ENCODE measurements at places on chromosomes 4 and X.

DNA sequence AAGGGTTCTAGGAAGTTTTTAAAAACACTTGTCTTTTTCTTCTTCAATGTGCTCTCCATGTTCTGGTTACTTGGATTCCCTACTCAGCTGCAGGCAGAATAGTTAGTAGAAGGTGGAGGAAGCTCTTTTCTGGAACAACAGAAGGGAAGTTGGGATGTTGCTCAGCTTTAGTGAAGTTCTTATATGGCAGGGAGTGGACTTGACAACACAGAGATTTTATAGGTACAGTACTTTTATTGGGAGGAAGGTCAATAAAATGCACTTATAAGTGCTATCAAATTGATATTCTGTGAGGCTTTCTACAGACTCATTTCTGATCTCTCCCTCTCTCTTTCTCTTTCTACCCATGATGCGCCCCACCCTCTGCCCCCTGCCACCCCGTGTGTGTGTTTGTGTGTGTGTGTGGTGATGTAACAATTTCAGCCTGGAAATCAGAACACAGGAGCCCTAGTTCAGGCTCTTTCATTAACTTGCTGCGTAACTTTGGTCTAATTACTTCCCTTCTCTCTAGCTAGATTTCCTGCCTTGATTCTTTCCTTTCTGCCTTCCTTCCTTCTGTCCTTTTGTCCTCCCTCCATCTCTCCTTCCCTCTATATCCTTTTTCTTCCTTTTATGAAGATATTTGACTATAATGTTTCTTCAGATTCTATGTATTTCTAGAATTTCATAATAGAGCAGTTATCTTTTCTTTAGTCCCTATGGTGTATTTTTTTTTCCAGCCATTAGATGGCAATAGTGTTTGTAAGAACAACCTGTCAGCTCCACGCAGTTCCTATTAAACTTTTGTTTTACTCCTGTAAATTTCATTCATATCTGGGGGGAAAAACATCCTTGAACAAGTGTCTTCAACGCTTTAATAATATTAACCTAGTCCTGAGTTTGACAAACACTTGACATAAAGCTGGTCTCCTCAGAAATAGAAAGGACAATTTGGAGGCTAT is 37.1 kb downstream of the HEPH start:
- DNase-seq, result no peak

- no peak for DNase-seq
Measured at GRCh38 chrX:30904632-30905031, 15.6 kb upstream of the TAB3 start.

GRCh38 chr4:7395645-7396044 is 39.1 kb downstream of the PSAPL1 start:
- no peak for DNase-seq

- no peak for DNase-seq
Measured at GRCh38 chrX:39477762-39478120, 620.0 kb downstream of the BCOR start.

GRCh38 chr4:74490736-74491135 is 45.8 kb downstream of the AREG start:
- DNase-seq, result no peak

DNA sequence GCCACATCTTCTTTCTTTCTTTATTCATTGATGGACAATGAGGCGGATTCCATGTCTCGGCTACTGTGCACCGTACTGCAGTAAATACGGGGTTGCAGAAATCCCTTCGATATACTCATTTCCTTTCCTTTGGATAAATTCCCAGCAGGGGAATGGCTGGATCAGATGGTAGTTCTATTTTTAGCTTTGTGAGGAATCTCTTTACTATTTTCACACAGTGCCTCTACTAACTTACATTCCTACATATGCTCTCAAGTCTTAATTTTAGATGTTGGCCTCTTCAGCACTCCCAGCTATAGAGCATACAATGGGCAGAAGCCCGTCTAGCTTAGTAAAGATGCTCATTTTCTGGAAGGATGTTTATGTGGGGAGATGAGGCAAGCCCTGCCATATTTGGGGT is 317.4 kb downstream of the ASMT start:
- DNase-seq, result no peak

GRCh38 chr4:79757600-79757999 is 315.4 kb downstream of the ANTXR2 start:
- no peak for DNase-seq

GRCh38 chr4:75172551-75172950 is 239.6 kb downstream of the PARM1 start:
- DNase-seq, result no peak

- no peak for DNase-seq
Measured at GRCh38 chr4:23516716-23517115, 373.1 kb downstream of the PPARGC1A start.

DNA sequence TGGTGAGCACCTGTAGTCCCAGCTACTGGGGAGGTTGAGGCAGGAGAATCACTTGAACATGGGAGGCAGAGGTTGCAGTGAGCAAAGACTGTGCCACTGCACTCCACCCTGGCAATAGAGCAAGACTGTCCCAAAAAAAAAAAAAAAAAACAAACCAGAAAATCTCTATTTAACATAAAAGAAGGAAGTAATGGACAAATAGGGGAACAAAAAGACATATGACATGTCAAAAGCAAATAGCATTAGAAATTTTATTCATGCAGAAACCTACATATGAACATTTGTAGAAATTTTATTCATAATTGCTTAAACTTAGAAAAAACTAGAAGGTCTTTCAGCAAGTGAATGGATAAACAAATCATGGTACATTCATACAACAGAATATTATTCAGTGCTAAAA is 97.1 kb upstream of the SH3RF1 start:
- no peak for DNase-seq

DNA sequence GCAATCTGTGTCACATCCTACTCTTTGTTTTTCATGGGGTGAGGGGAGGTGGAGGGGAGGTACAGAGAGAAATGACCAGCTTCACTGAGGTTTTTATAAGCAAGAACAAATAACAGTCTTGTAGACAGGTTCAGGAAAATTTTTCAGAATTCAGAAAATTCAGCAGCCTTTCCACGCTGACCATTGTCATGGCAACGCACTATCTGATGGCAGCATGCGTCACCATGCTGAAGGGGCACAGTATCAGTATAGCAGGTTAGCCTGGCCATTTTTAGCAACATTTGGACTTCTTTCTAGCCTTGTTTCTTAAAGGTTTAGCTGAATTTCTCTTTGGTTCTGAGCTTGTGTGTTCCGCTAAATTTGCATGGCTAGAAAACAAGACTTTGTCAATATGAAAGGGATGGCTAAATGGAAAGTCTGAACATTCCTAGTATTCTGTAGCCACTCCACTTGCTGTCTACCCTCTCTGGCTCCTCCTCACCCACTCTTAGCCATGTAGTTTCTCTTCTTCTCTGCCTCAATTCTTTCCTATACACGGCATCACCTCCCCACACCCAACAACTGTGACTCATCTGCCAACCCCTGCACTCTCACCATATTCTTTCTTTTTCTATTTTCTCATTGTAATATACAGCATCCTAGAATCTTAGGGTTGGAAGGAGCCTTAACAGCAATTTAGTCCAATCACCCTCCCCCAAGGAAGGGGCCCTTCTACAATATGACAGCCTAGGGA is 42.7 kb upstream of the CITED1 start:
- no peak for DNase-seq

DNA sequence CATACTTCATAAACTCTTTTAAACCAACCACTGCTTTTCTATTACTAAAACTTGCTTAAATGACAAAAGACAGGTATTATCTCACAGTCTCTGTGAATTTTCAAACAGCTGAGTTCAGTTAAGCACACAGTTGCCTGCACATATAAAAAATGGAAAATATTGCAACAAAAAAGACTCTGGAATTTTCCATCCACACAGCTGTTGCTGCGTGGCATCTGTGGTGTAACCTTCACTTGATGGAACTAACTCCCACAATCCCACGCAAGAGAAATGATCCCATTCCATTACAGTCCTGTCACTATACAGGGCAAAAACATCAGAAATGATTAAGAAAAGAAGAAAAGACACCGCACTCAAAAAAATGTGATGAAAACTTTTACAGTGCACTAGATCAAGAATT is 149.8 kb upstream of the TBL1X start:
- DNase-seq, result no peak

GRCh38 chrX:69884210-69884609 is 165.5 kb downstream of the AWAT2 start:
- DNase-seq, result no peak

DNA sequence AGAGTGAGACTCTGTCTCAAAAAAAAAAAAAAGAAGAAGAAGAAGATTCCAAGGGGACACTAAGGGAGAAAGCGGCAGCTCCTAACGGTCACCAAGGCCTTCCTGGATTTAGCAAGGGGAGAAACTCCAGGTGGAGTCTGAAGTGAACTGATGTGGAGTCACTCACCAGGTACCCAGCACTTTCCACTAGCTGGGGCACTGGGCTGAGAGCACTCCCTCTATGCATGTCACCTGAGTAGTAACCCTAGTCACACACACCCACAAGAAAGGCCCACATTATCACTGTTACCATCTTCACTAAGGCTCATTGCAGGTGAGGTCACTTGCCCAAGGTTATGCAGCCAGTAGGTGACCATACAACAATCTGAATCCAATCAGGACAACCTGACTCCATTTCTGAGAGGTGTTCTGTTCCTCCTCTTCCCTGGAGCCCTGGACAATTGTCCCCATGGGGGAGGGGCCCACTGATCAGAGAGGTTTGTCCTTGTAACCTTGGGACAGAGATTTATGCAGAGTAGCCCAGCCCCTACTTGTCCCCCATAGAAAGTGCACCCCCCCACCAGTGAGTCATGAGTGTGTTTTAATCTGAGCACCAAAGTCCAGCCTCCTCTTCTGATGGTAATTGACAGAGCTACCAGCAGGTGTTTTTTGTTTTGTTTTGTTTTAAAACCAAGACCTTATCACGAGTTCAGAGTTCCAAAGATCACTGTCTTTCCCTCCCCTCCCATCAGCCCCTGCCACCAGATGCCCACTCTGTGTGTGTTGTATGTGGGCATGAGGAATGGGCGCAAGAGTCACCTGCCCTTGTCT is 5.9 kb upstream of the SASH3 start:
- DNase-seq, result no peak

- no peak for DNase-seq
Measured at GRCh38 chr4:52572936-52573485, 86.1 kb downstream of the USP46 start.

GRCh38 chrX:103398421-103398864 is 22.1 kb downstream of the BEX3 start:
- no peak for DNase-seq

DNA sequence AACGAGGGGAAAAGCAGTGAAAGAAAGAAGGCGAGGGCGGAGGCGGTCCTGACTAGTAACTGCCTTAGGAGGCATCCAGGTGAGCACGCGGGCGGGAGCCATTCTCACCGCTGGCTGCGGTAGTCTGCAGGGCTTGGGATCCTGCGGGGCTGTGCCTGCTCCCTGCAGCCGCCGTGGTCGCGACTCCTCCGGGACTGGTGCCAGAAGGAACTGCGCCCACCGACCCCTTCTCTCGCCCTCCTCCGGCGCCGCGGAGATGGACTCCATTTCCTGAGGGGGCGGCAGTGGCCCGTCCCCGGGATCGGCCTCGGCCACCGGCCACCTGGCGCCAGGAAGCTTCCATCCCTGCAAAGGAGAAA is 543 bp downstream of the NFXL1 start:
- no peak for DNase-seq

DNA sequence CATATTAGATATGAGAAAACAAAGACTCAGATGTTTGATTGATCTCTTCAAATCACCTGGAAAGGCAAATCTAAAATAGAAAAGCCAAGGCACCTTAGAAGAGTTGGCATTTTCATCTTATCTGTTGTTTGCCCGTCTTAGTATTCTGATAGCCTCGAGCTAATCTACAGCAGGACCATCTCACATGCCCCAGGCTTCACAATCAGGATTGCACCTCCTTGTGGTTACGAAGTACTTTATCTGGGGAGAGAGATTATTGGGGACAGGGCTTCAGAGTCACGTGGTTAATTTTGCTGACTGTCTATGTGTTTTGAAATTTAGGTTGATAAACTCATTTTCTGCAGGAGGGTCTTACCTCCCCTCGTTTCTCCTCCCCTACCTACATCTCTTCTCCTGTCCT is 313.1 kb upstream of the ANXA10 start:
- DNase-seq, result no peak

DNA sequence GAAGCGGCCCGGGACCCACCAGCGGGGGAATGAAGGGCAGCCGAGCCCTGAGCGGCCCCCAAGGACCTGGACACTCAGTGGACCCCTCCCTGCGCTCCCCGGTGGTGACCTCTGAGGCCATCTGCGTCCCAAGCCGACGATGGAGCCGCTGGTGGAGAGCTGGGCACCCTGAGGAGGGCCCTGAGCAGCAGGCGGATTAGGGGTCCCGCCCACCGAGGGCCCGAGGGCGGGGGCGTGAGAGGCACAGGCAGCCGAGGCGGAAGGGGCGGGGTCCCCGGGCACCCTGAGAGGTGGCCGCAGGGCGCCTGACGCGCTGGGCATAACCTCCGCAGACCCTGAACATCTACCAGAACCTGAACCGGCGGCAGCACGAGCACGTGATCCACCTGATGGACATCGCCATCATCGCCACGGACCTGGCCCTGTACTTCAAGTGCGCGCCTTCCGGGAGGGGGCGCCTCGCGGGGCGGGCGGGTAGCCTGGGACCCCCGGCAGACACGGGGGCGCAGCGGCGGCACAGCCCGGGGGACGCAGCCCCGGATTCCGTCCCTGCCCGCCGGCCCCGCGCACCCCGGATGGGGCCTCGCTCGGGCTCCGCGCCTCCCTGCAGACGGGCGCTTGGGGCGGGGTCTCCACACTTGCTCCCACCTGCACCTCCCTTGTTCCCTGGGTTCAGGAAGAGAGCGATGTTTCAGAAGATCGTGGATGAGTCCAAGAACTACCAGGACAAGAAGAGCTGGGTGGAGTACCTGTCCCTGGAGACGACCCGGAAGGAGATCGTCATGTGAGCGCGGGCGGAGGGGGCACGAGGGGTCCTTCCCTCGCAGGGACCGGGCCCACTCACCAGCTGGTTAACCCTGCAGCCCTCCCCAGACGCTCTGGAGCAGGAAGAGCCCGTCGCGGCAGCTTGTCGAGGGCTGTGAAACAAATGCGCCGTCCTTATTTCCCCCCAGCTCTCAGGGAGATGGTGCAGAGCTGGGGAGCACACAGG is 10.3 kb downstream of the ATP5ME start:
- DNase-seq, result no peak

GRCh38 chr4:61400439-61401038 is 200.4 kb downstream of the ADGRL3 start:
- DNase-seq, result no peak

- no peak for DNase-seq
Measured at GRCh38 chr4:7439699-7440098, 5.0 kb upstream of the PSAPL1 start.

- DNase-seq, result no peak
Measured at GRCh38 chrX:29947225-29947624, 268.1 kb upstream of the MAGEB2 start.

DNA sequence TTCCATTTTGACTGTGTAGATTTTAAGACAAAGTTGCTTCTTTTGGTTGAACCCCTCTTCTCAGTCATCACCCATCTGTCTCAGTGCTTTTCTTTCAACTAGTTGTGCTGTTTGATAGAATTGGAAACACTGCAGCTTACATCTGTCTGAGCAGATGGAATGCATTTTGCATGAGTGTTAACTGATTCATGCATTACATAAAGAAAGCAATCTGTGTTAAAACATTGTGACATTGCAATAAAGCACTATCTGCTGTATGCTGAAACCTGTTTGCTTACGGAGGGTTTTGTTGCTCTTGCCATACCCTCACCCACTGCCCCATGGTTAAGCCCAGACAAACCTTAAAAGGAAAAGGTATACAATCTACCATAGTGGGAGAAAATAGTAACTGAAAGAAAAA is 47.4 kb downstream of the NRK start:
- DNase-seq, result no peak

Data from NCI-H446 (cell line).